ENCODE measurements at places on chromosomes 6 and 20. TPM values are rescaled to one million over a fixed set of nuclear protein-coding genes. Genes with fewer than 3 reads are reported as not detected.

ENPP3 gene
- 0.81 TPM for total RNA-seq

DACT2 gene
- not detected for total RNA-seq

MUCL3 gene
- not detected for total RNA-seq

CLIC1 gene
- total RNA-seq = 581 TPM

SMLR1 gene
- not detected for total RNA-seq

TBXT gene
- not detected for total RNA-seq

HTR1B gene
- not detected for total RNA-seq

ULBP2 gene
- 4.0 TPM for total RNA-seq

SEMG2 gene
- total RNA-seq = not detected

TBX18 gene
- not detected for total RNA-seq

PARD6B gene
- 4.1 TPM for total RNA-seq

EPHA7 gene
- not detected for total RNA-seq

MDFI gene
- not detected for total RNA-seq

BPIFA1 gene
- total RNA-seq = not detected

DNMT3B gene
- total RNA-seq = 0.81 TPM

SUMO4 gene
- 23.2 TPM for total RNA-seq

KHDC1 gene
- total RNA-seq = 14.9 TPM

ZBTB2 gene
- 23.8 TPM for total RNA-seq

FAM209B gene
- 1.7 TPM for total RNA-seq

MTFR2 gene
- total RNA-seq = 14.9 TPM

COL19A1 gene
- 0.42 TPM for total RNA-seq

SLC22A23 gene
- total RNA-seq = 0.14 TPM

LBP gene
- not detected for total RNA-seq

NKAIN2 gene
- not detected for total RNA-seq

TOX2 gene
- 5.6 TPM for total RNA-seq

ADTRP gene
- total RNA-seq = 1.0 TPM

PXDC1 gene
- 0.62 TPM for total RNA-seq

ARMH2 gene
- total RNA-seq = 0.74 TPM

MCCD1 gene
- not detected for total RNA-seq

BMP6 gene
- total RNA-seq = not detected

BACH2 gene
- total RNA-seq = 5.8 TPM

SPEF1 gene
- total RNA-seq = 0.36 TPM

AVP gene
- not detected for total RNA-seq

HAO1 gene
- total RNA-seq = not detected

MTHFD1L gene
- 119 TPM for total RNA-seq

SIRPG gene
- 1.3 TPM for total RNA-seq

BMP2 gene
- total RNA-seq = 0.10 TPM

SEL1L2 gene
- not detected for total RNA-seq
